AG09319 (cell line): ENCODE measurements at places on chromosomes 1 and 21.

GRCh38 chr21:45196620-45197019, 91.1 kb downstream of the POFUT2 start:
- DNase-seq = no peak

GRCh38 chr1:36609241-36610027, 126.7 kb upstream of the CSF3R start:
- no peak for DNase-seq

- no peak for DNase-seq
Observed at GRCh38 chr1:162206749-162207635, 137.5 kb downstream of the NOS1AP start.

DNA sequence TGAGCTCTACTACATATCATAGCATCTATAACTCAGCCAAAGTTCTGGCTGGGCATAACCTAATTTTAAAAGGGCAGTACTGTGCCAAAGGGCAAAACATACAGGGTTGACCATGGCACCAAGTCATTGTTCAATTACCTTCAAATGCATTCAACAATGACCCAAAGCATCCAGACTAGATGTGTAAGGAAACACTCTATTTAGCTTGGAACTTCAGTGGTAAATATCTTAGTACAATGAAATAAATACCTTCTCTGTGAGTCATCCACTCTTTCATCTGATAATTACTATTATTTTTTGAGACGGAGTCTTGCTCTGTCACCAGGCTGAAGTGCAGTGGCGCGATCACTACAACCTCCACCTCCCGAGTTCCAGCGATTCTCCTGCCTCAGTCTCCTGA, 70.0 kb downstream of the NVL start:
- no peak for DNase-seq

DNA sequence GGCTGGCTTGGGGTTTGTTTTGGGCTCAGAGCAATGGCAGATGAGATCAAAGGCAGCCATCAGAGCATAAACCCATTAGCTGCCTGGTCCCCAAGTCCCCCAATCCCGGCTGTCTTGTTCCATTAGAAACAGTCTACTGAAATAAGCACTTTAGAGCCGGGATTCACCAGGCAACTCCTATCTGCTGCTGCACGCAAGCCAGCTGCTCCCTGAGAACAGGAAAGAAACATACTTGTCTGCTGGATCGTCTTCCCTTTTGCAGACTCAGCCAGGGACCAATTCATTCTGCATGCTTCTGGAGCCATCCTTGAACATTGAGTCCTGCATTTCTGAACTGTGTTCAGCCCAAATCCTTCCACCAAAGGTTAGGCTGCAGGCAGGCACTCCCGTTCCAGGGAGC, 21.8 kb downstream of the RXRG start:
- no peak for DNase-seq

GRCh38 chr21:43740497-43741156, 21.7 kb downstream of the PDXK start:
- no peak for DNase-seq

DNA sequence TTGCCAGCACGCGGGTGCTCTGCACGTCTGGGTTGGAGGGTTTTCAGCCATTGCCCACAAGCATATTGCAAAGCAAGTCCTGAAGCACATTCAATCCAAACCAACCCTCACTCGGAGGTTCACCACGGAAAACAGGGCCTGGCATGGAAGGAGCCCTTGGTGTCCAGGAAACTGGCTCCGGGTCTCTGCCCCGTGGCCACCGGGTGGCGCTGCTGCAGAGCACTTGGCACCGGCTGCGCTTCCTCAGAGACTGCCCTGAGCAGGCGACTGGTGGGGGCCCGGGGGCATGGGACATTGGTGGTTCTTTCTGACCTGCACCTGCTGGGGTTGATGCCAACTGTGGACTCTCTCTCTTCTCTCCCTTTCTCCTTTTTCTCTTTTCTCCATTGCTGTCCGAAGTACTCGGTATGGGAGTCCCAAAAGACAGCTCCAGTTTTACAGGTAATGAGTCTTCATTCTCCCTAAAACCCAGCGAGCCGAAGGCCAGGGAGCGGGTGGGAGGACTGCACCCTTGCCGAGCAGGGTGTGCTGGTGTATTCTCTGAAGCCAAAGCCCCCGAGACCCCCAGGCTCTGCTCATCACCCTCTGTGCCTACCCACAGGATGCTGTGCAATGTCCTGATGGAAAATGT, 4.1 kb upstream of the KCNAB2 start:
- no peak for DNase-seq

- DNase-seq = no peak
Observed at GRCh38 chr1:94708811-94709210, 111.3 kb upstream of the SLC44A3 start.

DNA sequence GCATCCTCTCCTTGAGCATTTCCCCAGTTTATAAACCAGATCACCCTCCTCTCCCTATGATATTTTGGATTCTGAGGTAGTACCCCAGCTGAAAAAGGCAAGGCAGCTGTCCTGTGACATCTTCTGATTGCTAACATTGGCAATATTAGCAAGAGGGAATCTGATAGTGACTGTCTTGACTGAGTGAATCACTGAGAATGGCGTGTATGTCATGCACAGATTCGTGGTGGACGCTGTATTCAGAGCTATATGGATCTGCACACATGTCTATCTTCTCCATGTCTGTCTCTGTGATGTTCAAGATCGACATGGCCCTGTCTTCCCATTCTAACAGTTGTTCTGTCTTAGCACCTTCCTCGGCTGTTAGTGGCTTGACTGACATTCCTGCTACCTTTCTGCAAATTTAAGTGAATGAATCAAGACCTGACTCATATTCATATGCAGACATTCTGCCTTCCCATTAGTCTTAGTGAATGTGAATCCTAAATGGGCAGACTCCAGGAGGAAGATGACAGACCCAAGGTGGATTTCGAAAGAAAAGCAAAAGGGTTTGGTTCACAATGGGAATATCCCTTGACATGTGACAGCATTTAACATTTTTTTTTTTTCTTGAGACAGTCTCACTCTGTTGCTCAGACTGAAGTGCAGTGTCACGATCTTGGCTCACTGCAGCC, 97.7 kb downstream of the PGBD5 start:
- DNase-seq = no peak
